NT2/D1 (cell line): ENCODE measurements at places on chromosomes 16 and 17.

- DNase-seq, result no peak
Observed at GRCh38 chr17:7705269-7706255, 560 bp downstream of the EFNB3 start.

DNA sequence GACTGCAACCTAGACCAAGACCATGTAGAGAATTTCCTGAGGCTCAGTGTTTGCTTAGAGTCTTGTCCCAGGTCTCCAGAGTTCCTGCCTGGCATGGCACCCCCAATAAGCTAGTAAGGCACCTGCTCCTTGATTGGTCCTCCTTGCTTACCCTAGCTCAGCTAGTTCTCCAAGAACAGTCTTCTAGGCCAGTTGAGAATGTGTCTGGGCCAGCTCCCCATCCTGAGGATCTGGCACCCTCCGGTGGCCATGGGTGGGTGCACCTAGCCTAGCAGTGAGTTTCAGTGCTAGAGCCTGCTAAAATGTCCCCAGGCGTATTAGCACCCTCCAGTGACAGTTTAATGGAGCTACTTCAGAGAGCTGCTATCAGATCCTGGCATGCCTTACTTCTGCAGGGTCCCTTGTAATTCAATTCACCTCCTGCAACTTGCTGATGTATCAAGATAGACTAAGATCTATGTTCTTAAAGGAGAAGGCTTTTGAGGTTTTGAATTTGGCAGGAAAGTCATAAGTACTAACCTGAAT, 44.4 kb upstream of the MED13 start:
- DNase-seq, result peak; percentile 66

DNA sequence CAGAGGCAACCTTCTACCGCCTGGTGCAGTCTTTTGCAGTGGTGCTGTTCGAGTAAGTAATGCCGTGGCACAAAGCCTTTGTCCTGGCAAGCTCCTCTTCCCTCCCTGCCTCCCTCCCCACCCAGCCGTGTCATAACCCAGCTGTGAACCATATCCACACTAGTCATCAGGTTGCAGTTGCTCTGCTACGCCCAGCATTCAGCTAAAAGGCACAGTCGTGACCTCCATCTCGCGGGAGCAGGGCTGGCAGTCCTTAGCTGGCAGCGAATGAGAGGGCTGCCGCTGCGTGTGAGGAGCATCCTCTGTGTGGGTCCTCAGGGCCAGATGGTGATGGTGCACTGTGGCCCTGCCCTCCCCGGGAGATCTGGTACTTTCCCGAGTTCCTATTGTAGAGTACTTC, 39.3 kb downstream of the CIBAR2 start:
- DNase-seq, result no peak

GRCh38 chr16:84699712-84700445, at the start of gene USP10:
TSS of gene USP10 (plus strand) at chr16:84700000. CDS start at chr16:84700091, 91 bp downstream.
- DNase-seq, result peak; percentile 70

DNA sequence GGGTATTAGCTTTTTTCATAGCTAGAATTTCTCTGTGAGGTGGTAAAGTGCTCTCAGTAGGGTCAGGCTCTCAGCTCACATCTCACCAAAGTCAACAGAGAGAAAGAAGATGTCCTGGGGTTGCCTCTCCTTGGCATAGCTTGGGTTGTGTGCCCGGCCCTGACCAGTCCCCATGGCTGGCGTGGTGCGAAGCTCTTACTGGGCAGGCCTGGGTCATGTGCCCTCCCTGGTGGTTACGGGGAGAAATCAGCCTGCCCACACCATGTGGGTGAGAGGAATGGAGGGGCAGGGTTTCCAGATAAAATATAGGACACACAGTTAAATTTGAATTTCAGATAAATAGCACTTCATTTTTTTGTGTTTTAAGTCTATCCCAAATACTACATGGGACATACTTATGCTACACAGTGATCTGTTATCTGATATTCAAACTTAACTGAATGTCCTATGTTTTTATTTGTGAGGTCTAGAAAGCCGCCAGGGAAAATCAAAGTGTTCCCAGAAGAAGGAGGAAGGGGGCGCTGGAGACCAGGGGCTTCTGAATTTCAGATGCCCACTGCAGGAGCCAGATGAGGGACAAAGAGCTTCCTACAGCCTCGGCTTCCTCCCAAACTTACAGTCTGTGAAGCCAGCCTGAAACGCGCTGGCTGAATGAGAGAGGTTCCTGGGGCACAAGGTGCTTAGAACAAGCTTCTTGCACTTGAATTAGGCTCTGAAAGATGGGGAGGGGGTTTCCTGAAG, 45.4 kb downstream of the NKD1 start:
- peak; percentile 59 for DNase-seq

DNA sequence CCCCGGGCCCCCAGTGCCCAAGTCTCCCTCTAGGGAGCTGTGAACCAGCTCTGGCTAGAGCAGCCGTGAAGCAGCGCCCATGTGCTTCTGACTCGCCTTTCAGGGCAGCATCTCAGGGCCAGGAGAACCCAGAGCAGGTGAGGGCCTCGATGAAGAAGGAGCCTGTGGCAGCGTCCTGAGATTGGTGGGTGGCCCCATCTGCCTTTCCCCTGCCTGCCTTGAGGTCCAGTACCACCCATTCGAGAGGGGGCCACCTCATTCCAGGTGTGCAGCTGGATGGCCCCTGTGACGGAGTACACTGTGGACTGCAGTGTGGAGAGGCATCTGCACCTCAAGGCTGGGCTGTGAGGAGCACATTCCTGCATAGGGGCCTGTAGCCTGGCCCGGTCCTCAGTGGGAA, 167.3 kb upstream of the ZNF267 start:
- no peak for DNase-seq

DNA sequence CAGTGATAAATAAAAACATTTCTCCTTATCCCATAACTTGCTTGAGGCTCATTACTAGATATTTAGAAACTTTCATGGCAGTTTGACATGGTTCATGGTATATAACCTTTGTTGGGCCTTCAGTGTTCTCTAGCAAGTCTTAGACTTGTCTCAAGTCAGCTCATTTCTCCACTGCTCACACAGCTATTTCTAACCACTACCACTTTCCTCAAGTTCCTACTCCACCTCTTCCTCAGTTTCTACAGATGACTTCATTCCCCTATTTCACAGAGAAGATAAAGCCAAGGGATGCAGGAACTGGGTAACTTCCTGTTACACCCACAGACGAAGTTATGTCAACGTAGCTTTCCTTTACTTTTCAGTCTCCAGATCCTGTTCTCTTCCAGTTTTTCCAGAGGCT, 23.2 kb downstream of the NLK start:
- no peak for DNase-seq

DNA sequence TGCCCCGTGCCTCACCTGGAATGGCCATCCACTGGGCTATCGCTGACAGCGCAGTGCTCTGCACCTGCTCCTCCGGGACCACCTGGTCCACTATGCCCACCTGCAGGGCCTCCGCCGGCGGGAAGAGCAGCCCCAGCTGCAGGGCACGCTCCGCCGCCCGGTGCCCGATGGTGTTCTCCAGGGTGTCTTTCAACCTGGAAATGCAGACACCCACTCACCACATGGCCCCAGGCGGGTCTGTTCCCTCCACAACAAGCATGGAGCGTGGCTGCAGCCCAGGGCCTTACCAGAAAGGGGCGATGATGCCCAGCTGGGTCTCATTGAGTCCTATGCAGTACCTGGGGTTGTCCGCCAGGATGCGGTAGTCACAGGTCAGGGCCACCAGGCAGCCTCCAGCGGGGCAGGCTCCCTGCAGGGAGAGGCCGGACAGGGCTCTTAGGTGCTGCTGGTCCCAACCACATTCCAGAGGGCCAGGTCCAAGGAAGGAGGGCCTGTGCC, 6.8 kb downstream of the DNASE1L2 start:
- DNase-seq, result no peak

DNA sequence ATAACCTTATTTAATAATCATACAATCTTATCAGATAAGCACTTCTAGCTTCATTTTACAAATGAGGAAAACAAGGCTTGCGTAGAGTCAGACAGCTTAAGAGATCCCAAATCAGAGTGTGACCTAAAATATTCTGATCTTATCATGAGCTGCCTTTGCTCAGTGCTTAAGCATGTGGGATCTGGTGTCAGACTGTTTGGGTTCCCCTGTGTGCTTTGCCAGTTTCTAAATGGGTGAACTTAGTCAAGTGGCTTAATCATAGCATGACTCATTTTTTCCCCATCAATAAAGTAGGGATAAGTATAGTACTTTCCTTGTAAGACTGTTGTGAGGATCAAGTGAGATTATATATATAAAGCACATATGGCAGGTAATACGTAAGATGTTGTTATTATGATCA, 612.6 kb upstream of the C16orf82 start:
- no peak for DNase-seq

DNA sequence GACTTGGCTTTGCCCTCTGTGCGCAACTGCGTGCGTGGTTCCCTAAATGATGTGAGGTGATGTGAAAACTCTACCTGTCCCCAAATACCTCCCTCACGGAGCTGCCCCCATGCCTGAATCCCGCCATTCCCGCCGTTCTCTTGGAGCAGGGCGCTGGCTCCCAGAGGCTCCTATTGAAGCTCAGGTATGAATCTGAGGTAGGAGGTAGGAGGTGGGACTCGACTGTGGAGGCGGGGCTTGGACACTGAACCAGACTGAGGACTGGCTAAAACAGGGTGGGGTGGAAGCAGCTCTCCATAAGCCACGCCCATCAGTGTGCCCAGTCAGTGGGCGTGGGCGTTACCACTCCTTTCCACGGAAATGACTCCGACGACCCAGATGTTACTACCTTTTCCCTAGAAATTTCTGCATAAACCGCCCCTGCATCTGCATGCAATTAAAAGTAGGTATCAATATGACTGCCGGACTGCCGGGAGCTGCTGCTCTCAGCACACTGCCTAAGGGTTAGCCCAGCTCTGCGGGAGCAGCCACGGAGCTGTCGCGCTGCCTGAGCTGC, 41.0 kb downstream of the FOXL1 start:
- no peak for DNase-seq

DNA sequence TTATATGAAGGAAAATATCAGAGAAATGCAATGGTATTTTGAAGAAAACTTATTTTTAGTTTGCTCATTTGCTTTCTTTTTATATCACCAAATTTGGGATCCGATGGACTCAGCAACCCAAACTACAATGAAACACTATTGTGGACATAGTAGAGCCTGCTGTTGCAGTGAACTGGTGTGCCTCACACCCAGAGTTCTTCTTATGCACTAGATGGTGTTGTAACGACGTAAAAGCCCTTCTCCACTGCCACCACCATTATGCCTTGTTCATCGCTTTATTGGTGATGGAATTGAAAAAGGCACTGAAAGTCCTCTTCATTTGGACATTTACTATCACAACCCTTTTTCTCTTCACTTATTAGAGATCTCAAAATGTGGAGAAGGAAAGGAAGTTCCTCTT, 381.3 kb downstream of the CDH8 start:
- DNase-seq, result no peak

- no peak for DNase-seq
Observed at GRCh38 chr16:67928147-67928546, 3.5 kb downstream of the CTRL start.

GRCh38 chr16:86906623-86907022, 328.3 kb downstream of the FOXL1 start:
- no peak for DNase-seq

DNA sequence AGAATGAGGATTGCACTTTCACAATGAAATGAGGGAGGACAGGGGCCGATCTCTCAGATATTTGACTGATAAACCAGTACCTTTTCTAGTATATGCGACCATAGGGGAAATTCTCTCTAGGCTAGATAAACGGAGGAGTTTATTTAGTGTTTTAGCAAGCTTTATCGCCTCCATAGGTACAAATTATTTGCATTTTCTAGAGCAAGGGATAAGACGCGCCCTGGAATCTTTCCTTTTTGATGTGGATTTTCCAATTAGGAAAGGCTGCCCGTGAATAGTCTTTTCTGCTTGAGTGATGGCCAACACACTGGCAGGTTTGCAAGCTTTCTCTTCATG, 351 bp upstream of the GDPD1 start:
- DNase-seq, result no peak

GRCh38 chr16:79595231-79595641, 5.3 kb downstream of the MAF start:
- no peak for DNase-seq

DNA sequence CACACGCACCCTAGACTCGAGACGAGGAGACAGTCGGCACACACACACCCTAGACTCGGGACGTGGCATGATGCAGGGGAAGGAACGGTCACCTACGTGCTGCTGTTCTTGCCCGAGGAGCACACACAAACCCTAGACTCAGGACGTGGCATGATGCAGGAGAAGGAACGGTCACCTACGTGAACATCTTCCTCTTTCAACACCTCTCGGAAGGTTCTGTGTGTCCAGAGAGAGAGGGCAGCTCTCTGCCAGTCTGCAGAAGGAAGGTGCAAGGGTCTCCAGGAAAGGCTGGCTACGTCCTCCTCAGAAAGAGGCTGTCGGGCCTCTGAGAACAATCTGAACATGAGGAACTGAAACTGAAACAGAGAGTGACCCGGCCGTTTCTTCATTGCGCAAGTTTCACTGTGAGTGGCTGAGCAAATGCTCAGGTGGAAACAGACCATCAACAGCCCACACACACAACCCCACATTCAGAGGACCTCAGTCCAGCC, 43.4 kb downstream of the ZNF276 start:
- no peak for DNase-seq

- DNase-seq, result no peak
Observed at GRCh38 chr17:72710834-72711233, 381.7 kb downstream of the SLC39A11 start.

- peak; percentile 27 for DNase-seq
Observed at GRCh38 chr16:72066747-72067146, 3.7 kb downstream of the HPR start.

DNA sequence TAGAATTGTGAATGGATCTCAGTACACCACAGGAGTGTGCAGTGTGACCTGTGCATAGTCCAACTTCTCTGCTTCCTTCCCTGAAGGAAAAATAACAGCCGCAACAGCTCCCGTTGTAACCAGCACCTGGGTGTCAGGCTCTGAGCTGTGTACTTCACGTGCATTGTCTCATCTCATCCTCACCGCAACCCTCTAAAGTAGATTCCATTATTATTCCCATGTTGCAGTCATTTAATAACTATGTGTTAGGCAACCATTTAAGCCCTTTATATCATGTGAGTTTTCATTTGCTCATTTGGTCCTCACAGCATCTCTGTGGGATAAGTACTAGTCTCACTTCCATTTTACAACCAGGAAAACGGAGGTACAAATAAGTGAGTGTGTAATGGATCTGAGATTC, 247.0 kb upstream of the MAF start:
- DNase-seq, result no peak

GRCh38 chr17:15447928-15448579, 19.4 kb downstream of the CDRT4 start:
- DNase-seq, result no peak

- DNase-seq, result no peak
Observed at GRCh38 chr16:11966173-11966572, 1.2 kb downstream of the TNFRSF17 start.

- DNase-seq, result no peak
Observed at GRCh38 chr17:74393346-74393942, 26.1 kb downstream of the GPR142 start.

DNA sequence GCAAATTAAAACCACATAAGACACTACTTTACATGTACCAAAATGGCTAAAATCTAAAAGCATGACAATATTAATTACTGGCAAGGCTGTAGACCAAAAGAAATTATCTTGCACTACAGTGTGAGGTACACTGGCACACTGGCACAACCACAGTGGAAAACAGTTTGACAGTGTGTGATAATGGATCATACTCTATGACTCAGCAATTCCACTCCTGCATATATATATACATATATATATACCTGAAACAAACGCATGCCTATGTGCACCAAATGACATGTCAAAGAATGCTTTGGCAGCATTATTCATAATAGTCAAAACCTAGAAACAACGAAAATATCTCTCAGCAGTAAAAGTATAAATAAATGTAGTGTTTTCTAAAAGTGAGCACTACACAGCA, 4.6 kb upstream of the DYNLRB2 start:
- DNase-seq, result no peak

GRCh38 chr16:84804326-84804725, 15.5 kb upstream of the CRISPLD2 start:
- no peak for DNase-seq
